ENCODE measurements at places on chromosomes 1 and 21.

DNA sequence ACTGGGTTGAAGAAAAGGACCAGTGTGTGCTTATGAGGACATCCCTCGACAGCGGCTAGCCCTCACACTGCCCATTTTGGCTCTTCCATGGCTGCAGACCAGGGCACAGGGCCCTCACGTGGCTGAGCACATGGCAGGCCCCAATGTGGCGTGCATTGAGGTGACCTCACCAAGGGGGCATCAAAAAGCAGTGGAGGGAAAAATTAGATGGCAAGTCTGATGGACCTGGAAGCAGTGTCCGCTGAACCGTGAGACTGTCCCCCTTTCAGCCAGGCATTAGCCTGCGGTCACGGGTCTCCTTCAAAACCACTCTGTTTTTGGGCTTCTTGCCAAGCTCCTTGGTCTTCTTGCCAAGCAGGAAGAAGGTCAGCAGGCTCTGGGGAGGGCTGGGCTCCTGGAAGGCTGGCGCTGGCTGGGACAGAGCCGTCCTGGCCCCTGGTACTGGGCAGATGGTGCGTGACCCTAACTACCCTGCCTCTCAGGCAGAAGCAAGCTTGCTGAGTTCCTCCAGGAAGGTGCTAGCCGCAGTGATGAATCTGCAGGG is 30.8 kb downstream of the TRIM67 start:
- DNase-seq = no peak

GRCh38 chr1:229788004-229788403 is 162.0 kb downstream of the URB2 start:
- DNase-seq = no peak

- DNase-seq = no peak
These were observed 63.4 kb upstream of the RAB3GAP2 start for GRCh38 chr1:220335668-220336067.

DNA sequence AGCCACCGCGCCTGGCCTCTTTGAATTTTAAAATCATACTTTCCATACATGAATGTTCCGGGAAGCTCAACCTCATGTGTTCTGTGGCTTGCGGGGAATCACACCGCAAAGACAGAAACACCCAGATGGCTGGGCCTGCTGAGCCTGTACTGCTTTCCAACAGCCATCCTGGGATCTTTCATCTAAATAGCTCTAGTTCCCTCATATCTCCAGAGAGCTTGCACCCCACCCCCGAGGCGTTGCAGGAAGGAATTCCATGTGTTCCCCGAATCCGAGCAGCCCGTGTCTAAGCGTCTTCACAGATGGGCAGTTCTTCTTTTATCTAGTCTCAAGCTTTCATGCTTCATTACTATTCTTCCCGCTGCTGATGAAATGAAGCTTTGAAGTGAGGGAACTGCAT is 66.4 kb downstream of the IGSF21 start:
- DNase-seq = no peak

- peak; percentile 19 for DNase-seq
These were observed 87.5 kb downstream of the CAMTA1 start for GRCh38 chr1:6872573-6873261.

GRCh38 chr1:233998891-233999290 is 94.4 kb downstream of the SLC35F3 start:
- DNase-seq = no peak

GRCh38 chr1:82598337-82598736 is 797.6 kb downstream of the ADGRL2 start:
- no peak for DNase-seq
